GM12891 (cell line): ENCODE measurements at places on chromosomes 11 and 22.
A peak's percentile ranks its signal among the peaks of the same experiment; 100 is the strongest.

DNA sequence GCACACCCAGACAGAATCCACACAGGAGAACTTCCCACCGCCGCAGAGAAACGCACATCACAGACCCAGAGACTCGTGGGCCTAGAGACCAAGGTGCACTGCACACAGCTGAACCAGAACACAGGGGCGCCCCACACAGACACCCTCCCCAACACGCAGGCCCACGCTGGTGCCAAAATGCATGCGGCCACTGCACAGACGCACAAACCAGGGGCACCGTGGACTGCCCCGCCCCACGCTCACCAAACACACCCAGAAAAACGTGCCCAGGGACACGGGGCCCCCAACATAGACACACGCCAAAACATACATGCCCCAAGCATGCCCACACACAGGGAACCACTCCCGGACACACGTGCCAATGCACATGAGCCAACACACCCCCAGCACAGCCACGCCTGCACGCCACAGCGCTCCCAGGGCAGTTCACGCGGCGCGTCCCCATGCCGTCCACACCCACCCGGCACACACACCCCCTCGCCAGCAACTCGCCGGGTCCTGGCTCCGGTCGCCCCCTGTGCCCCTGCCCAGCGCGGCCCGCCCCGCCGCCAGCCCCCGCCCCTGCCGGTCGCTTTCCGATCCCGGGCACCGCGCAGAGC lies 7.8 kb downstream of the ELFN2 start:
- DNase-seq, result no peak

DNA sequence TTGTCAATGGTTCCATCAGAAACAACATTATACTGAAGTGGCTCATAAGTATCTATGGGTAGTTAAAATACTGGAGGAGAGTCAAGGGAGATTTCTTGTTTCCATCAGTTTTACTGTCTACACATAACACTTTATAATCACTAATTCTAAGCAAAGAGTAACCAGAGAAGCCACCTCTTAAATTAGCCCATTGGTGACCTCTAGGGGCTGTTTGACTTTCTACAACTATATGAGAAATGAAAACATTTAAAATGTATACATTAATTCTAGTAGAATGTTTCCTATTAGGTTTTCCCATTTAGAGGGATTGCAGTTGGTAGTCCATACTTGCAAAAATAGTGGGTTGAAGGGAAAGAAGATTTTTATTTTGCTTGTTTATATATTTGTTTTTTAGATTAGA lies 504.3 kb downstream of the FAM181B start:
- no peak for DNase-seq

DNA sequence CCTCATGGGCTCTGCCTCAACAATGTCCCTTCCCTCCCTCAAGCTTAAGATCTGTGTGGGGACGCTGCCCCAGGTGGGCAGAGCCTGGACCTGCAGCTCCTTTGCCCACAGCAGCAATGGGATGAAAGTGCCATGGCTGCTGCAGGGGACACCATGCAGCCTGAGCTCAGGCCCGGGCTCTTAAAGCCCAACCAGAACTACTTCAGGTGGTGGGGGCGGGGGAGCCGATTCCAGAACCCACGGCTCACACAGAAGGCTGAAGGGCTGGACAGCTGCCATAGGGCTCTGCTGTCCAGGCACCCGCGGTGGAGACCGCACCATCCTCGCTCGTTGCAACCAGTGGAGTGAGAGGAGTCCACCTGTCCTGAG lies 12.5 kb downstream of the CHID1 start:
- DNase-seq, result no peak

GRCh38 chr22:37967637-37968451 lies 14.3 kb downstream of the POLR2F start:
- no peak for DNase-seq

- peak; percentile 30 for DNase-seq
Measured at GRCh38 chr11:44094260-44094868, 1.1 kb upstream of the EXT2 start.

DNA sequence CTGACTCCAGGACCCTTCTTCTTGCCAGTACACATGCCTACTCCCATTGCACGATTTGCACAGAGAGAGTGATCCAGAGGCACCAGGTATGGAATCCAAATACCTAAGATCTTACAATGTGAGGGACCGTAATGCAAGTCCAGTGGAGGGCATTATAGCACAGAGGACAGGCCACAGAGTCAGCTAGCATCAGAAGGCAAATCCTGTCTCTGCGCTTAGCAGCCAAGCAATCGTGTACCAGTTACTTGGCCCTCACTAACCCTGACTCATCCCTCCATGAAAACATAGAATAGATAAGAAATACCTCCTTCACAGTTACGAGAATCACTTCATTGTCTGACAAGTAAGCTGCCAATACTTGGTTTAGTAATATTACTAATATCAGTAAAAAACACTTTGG lies 69.7 kb upstream of the SLC6A5 start:
- no peak for DNase-seq

GRCh38 chr11:22337596-22338485 lies at the start of gene SLC17A6:
Gene SLC17A6, plus strand, starts transcription at chr11:22338381. Its CDS starts 153 bp downstream, at chr11:22338534.
- no peak for DNase-seq

GRCh38 chr11:118084247-118084646 lies 2.5 kb downstream of the SMIM35 start:
- DNase-seq, result no peak

DNA sequence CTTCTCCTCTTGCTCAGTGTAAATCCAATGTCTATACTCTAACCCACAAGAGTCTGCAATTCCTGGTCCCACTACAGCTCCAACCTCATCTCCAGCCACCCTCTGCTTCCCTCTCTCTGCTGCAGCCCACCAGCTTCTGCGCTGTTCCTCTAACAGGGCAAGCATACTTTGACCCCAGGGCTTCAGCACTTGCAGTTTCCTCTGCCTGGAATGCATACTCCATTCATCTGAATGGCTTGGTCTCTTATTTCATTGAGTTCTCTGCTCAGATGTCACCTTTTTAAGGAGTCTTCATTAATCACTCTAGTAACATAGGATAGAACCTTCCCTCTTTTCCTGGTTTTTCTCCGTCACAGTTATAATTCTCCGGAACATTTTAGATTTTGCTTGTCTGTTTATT lies 141.6 kb downstream of the BUD13 start:
- DNase-seq, result no peak

GRCh38 chr22:47446331-47446730 lies 683.9 kb downstream of the TBC1D22A start:
- DNase-seq, result no peak

- no peak for DNase-seq
Measured at GRCh38 chr11:112212710-112213109, 13.5 kb upstream of the PTS start.

DNA sequence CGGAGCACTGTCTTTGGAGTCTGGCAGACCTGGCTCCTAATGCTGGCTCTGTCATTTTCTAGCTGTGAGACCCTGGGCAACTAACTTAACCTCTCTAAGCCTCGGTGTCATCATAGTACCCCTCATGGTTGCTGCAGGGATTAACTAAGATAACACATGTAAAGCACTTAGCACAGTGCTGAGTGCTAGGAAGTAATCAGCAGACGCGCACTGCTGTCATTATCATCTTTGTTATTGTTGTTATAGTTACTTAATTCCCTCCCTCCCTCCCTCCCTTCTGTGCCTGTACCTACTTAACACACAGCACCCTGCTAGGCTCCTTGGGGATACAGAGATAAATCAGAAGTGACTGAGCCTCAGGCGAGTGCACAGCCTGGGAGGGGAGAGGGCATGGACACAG lies 104.7 kb upstream of the PITPNB start:
- no peak for DNase-seq

GRCh38 chr11:123616505-123617198 lies 37.8 kb downstream of the SCN3B start:
- DNase-seq, result no peak

DNA sequence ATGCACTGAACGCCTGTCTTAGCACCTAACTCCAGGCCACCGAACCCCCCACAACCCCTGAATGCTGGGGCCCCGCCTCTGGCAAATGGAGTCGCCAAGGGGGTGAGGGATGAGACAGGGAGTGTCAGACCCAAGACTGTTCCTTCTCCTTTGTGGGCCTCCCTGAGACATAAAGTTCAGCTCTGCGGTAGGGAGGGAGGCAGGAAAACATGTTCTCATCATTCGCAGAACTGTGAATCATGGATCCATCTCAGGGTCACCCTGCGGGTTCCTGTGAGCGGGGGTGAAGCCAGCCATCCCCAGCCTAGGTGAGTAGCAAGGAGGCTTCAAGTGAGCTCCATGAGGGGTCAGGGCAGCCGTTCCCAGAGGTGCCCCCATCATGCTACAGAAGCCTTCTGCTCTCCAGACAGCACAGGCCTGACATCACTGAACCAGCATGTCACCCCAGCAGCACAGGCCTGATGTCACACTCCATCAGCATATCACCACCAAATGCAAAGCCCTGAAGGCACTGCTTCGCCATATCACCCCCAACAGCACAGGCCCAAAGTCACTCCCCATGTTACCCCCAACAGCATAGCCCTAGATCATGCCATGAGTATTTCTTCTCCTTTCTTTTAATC lies 27.2 kb downstream of the TMPRSS6 start:
- DNase-seq, result no peak

GRCh38 chr11:45280449-45280848 lies 5.7 kb downstream of the SYT13 start:
- DNase-seq, result no peak

GRCh38 chr22:49623715-49624114 lies 204.0 kb downstream of the BRD1 start:
- DNase-seq, result no peak

DNA sequence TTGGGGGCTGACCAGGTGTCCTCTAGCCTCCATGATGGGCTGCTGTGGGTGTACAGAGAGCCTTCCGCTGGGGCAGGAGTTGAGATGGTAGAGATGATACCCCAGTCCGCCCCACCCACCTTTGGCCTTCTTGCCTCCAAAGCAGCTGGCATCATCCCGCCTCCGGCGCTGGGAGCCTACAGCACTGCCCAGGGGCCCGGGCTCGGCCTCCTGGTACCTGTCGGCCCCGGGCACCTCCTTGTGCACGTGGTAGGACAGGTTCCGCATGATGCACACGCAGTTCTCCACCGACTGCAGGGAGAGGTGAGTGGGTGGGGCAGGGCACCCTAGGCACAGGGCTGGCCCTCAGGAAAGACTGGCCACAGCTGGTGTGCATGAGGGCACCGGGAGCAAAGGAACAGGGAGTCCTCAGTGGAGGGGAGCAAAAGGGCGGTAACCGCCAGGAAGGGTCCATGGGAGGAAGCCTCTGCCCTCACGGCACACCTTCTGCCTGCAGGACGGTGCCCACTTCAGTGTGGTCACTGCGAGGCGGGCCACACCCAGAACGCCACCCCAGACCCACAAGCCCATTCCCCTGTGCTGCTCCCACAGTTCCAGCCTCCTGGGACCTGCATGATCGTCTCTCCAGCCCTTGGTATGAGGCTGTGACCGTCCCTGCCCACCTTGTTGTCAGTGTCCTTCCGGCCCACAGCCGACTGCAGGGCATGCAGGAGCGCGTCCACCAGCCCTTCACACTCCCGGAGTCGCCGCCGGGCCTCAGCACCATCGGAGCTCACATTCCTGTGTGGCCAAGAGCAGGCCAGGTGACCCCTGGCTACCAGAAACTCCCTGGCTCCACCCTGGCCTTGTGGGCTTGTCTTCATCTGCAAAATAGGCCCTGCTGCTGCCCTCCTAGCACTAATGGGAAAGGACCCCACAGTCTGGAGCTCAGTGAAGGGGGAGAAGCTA lies 36.0 kb upstream of the TXNRD2 start:
- DNase-seq, result no peak

DNA sequence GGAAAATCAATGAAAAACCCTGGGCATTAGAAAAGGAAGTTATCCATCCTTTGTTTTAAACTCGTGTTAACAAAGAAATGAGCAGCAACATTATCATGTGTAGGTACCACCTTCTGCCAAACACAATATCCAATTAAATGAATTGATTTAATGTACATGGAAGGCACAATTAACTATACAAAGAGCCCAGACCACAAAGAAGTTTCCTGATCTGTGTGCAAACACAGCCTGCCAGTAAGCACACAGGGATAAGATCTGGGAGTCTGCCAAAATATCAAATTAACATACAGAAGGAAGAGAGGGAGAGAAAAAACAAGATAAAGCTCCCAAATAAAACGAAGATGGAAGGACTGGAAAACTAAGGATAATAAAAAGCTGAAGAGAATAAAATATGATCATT lies 54.1 kb upstream of the SLC25A1 start:
- no peak for DNase-seq

- DNase-seq, result no peak
Measured at GRCh38 chr11:46338988-46339666, 8.1 kb upstream of the DGKZ start.

DNA sequence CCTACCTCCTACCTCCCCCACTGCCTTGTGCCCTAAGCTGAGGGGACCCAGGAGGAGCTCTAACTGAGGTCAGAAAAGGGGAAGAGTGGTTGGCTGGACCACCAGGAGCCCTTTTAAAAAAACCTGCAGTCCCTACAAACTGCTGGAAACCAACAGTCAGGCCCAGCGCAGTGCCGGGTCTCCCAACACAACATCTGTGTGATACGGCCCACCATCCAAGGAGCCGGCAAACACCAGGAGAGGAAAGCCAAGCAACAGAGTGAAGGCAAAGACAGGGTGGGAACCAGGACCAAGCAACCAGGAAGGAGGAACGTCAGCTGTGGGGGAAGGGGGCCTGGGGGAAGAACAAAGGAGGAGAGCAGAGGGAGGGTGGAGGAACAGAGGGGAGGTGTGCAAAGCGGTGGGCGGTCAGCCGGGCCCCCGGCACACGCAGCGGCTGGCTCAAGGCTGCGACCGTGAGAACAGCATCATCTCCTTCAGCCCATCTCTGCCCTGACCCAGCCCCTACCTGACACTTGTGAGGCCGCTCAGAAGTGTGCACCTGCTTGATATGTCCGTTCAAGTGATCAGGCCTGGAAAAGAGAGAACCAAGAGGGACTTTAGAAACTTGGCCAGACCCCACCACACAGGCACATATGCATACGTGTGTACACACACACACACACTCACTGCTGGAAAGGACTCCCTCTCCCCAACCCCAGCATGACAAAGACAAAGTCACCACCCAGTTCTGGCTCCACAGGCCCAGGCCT lies 3.6 kb downstream of the PATZ1 start:
- DNase-seq, result no peak

DNA sequence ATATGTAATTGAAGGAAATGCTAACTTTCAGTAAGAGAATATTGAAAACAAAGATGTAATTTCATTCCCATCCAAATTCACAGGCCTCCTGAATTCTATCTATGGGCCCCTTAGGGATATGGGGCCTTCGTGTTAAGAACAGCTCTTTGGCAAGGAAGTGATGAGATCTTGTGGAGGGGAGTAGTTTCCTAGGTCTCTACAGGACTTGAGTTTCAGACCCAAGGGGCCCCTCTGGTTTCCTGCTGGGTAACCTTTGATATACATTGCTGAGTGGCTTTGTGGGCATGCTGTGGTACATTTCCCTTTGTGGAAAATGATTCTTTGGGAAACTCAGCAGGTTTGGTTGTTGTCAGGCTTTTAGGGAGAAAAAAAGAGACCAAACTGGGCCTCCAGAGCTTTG lies 6.2 kb downstream of the STIM1 start:
- no peak for DNase-seq

- no peak for DNase-seq
Measured at GRCh38 chr11:39011797-39012196, 2413.8 kb upstream of the RAG2 start.

GRCh38 chr11:134561331-134561720 lies 149.3 kb upstream of the B3GAT1 start:
- no peak for DNase-seq

- DNase-seq, result no peak
Measured at GRCh38 chr11:27621405-27622161, 78.7 kb downstream of the BDNF start.

- no peak for DNase-seq
Measured at GRCh38 chr11:19803506-19803998, 90.9 kb downstream of the NAV2 start.
